ENCODE measurements at places on chromosomes 2 and 18. TPM values are rescaled to one million over a fixed set of nuclear protein-coding genes. Genes with fewer than 3 reads are reported as not detected.

The WDCP gene
- 13.0 TPM for polyA plus RNA-seq

The SLC19A3 gene
- polyA plus RNA-seq, result 0.37 TPM

The CPLX4 gene
- not detected for polyA plus RNA-seq

The CTAGE1 gene
- not detected for polyA plus RNA-seq

The DNAJC10 gene
- polyA plus RNA-seq, result 16.7 TPM

Measured in adrenal gland (tissue), 19 donors.